ENCODE measurements at places on chromosomes 2 and 18.

GRCh38 chr18:46531482-46531881, 125.5 kb downstream of the LOXHD1 start:
- no peak for DNase-seq

GRCh38 chr18:63290166-63290820, 29.3 kb downstream of the BCL2 start:
- DNase-seq, result no peak

DNA sequence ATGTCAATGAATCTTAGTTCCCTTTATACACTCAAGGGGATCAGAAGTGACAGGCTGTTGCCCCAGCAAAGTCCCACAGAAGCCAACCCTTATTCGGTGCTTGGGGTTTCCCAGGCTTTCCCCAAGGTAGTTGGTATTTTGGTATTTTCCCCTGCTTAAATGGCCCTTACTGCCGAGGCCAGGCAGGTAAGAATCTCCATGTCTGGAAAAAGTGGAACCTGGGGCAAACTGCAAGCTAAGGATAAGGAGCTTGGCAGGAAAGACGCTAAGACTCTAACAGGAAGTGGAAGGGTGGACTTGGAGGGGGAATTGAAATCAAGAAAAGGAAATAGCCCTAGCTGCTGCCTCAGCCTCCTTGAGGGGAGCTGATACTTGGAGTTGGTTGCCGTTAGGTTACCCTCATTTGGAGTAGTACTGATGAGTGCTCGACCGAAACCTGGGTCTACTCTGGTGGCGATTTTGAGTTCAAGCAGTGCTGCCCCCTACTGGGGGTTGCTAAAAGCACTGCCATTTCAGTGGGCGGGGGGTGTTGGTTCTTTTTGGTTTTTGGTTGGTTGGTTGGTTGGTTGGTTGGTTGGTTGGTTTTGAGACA, 3.3 kb upstream of the GPBAR1 start:
- DNase-seq, result peak; percentile 40

DNA sequence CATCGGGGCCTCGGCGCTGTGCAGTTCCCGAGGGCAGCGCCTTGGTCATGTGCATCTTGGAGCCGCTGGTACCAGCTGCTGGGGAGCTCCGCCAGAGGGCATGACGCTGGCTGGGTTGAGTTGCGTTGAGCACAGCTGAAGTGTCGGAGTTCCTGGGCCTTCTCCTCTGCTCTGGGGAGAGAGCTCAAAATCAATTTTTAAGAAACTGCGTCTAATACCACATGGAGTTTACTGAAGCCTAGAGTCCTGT, 48.7 kb downstream of the GREB1 start:
- no peak for DNase-seq

DNA sequence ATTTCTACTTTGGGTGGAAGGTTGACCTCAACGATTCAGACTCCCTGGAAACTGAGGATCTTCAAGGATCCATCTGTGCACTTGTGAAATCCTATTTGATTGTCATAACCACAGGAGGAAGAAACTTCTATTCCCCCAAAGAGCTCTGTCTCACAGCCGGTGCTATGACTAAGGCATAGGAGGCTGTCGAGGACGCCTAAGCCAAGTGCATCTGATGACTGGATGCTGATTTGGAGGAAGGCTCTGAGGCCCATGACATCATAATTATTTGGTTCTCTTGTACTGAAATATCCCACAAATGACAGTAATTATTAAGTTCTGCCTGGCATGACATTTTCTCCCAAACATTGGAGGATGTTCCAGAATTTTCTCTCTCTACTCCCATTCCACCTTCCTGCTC, 13.8 kb upstream of the KCNF1 start:
- DNase-seq, result no peak

DNA sequence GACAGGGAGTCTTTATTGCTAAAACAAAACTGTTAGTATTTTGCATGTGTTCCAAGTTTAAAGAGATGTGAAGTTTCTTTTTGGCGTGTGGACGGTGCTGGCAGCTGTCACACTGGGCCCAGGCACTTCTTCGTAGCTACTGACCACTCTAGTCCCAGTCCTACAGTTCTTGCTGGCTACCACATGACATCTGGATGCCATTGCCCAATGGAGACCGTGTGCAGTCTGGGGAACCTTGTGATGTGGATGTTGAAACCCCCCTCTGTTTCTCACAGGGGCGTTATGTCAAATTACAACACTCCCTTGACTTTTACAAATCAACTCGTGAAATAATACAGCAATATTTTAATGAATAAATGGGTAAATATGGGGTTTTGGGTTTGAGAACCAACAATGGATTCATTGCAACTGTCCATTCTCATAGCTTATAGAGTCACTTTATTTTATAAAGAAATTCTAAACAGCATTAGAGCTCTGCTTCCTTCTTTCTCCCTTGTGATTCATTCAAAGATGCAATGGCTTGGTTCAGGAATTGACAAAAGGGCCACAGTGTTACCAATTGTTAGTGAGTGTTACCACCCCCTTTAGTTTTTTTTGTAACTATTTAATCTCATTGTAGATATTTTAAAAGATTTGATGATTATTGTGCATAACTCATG, 1.2 kb downstream of the GPD2 start:
- DNase-seq, result no peak

- DNase-seq, result no peak
These were observed 114.9 kb downstream of the PMS1 start for GRCh38 chr2:189899101-189899500.

- no peak for DNase-seq
These were observed 51.0 kb upstream of the RAB27B start for GRCh38 chr18:54777118-54777791.

GRCh38 chr2:8543060-8543382, 138.8 kb upstream of the ID2 start:
- DNase-seq, result no peak

DNA sequence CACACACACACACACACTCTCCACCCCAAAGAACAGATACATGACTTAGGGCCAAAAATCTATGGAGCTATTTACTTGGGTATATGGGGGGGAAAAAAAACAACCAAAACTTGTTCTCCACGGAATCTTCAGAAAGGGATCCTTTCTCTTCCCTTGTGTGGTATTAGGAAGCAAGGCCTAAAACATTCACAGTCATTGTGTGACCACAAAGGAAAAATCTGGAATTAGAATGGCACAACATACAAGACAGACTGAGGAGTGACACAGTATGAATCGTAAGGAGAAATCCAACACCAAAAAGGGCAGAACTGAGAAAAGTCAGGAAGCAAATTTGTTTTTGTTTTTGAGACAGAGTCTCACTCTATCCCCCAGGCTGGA, 70.3 kb downstream of the ASXL2 start:
- DNase-seq, result no peak

DNA sequence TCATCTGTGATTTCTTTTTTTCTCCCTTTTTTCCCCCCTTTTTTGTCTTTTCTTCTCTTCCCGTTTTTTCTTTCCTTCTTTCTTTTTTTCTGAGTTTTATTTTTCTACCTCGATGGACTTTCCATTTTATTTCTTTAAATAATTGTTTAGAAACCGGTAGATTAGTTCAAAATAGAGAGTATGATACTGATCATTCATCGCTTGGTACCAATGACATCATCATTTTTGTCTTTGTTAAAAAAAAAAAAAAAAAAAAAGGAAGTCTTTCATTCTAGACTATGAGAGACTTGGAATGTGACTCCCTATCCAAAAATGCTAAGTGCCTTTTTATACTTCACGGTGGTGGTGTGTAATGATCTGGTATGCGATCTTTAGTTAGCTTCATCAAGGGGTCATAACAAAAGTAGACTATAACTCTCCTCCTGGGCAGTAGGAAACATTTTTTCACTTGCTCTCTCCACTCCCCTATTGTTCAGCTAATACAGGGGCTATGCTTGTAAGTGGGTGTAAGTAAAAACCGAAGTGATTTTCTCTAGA, 1517.5 kb upstream of the ZEB2 start:
- DNase-seq, result no peak

DNA sequence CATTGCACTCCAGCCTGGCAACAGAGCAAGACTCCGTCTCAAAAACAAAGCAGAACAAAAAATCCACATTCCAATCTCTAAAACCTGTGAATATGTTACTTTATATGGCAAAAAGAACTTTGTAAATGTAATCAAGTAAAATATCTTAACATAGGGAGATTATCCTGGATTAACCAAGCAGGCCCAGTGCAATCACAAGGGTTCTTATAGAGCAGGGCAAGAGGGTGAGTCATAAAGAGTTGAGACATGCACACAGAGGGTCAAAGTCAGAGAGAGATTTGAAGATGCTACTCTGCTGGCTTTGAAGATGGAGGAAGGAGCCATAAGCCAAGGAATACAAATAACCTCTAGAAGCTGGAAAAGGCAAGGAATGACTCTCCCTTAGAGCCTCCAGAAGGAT, 60.9 kb upstream of the SLC9A2 start:
- DNase-seq, result no peak

DNA sequence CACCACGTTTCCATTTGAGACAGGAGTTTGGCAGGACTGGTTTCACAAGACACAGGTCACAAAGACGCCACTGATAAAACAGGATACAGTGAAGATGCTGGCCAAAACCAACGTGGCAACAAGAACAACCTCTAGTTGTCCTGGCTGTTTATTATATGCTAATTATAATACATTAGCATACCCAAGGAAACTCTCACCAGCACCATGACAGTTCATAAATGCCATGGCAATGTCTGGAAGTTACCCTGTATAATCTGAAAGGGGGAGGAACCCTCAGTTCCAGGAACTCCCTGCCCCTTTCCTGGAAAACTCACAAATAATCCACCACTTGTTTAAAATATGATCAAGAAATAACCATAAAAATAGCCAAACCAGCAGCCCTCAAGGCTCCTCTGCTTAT, 148.3 kb downstream of the RBM43 start:
- no peak for DNase-seq

DNA sequence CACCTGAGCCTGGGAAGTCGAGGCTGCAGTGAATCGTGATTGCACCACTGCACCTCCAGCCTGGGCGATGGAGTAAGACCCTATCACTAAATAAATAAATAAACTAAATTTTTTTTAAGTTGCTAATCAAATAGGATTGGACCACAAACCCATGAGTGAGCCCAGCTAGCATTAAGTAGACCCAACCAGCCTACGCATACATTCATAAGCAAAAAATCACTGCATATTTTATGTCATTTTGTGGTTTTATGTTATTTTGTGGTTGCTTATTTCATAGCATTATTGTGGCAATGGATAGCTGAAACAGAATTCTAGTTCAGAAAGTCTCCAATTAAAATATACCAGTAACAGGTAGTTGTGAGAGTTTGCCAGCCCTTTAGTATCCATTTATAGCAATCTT, 29.1 kb upstream of the ZC3H15 start:
- DNase-seq, result no peak

- no peak for DNase-seq
These were observed 710 bp upstream of the XRCC5 start for GRCh38 chr2:216108310-216108966.

DNA sequence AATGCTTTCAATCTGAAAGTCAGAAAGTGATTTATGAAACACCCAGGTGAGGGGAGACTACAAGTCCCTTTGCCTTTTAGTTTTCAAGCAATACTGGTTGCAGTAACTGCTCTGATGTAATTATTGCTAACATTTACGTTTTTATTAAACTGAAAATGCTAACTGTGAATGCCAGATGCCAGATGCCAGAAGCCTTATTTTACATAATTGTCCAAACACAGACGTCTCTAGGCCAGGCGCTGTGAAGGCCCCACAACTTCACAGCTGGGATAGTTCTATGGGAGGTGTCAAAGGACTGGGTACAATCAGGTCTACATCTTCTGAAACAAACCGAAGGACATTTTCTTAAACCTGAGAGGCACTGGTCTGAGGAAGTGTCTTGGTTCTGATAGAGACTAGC, 27.5 kb upstream of the MSGN1 start:
- DNase-seq, result no peak

DNA sequence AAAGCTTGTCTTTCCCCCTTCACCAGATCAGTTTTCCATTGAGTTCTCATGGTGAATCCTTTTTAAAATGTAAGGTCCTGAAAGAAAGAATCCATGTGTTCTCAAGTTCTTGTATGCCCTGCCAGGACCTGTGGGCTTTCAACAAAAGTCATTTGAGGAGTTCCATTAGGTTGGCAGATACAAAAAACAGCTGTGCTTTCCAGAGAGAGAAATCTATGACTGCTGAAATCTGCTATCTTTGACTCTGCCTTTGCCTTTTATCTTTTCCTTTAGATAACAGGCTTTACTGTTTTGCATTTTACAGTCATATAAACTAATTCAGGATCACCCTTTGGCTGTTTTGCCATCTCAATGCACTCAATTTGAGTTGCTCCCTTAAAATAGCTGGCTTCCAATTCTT, 59.7 kb downstream of the CXCR4 start:
- no peak for DNase-seq

DNA sequence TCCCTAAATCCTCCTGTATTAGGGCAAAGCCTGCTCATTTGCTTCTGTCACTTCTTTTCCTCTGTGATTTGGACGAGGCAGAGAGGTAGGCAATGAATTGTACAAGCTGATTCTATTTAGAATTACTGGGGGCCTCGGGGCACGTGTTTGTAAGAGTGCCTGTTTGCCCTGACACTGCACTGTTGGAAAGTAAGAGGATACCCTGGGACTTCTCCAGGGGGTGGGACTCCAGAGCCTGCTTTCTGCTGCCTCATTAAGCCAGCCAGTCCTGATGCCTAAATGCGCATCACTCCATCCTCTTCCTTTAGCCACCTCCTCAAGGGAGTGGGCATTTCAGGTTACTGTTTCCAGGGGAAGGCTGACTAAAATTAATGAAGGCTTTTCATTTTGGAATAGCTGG, 134.3 kb downstream of the TDRD15 start:
- no peak for DNase-seq

DNA sequence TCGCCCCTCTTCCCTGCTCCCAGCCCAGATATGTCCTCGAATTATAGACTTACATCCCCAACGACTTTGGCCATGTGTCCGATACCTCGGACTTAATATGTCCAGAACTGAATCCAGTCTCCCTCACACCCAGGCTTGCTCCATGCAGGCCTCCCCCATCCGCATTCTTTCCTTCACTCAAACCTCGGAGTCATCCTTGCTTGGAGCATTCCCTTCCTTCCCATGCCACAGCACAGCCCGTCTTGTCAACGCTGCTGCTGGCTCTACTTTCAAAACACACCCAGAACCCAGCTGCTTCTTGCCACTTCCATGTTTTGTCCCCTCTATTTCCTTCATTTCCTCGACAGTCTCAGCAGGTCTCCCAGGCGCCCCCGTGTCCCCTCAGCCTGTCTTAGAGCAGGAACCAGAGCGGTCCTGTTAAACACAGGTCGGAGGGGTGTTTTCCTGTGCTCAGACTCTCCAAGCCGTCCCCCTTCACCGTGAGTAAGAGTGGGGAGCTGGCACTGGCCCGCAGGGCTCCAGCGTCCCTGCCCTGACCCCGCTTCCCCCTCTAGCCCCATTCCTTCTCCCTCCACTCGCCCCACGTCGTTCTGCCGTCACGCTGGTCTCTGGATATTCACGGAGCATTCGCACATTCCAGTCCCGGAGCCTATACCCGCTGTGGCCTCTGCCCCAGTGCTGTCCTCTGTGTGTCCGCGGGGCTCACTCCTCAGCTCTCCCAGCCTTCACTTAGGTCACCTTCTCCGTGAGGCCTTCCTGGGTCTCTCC, 54.4 kb downstream of the VAPA start:
- no peak for DNase-seq

GRCh38 chr2:136891100-136891499, 125.8 kb downstream of the THSD7B start:
- DNase-seq, result no peak

- no peak for DNase-seq
These were observed 37.7 kb downstream of the COBLL1 start for GRCh38 chr2:164803776-164804466.

GRCh38 chr2:217444509-217444908, 558.3 kb downstream of the TNS1 start:
- DNase-seq, result no peak

- no peak for DNase-seq
These were observed 44.5 kb upstream of the SEMA4C start for GRCh38 chr2:96914332-96914731.

GRCh38 chr18:49531678-49532153, 30.1 kb upstream of the LIPG start:
- DNase-seq, result no peak
